ENCODE measurements at places on chromosomes 3 and 15.

DNA sequence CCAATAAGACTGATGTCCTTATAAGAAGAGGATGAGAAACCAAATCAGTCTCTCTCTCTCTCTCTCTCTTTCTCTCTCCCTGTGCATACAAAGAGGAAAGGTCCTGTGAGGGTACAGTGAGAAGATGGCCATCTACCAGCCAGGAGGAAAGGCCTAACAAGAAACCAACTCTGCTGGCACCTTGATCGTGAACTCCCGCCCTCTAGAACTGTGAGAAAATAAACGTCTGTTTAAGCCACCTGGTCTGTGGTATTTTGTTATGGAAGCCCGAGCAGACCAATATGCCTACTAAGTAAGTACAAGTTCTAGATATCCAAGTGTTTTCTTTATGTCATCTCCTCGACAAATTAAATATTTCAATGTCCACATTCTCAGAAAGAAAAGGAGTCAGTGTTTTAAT lies 44.9 kb upstream of the TMC3 start:
- DNase-seq = no peak

DNA sequence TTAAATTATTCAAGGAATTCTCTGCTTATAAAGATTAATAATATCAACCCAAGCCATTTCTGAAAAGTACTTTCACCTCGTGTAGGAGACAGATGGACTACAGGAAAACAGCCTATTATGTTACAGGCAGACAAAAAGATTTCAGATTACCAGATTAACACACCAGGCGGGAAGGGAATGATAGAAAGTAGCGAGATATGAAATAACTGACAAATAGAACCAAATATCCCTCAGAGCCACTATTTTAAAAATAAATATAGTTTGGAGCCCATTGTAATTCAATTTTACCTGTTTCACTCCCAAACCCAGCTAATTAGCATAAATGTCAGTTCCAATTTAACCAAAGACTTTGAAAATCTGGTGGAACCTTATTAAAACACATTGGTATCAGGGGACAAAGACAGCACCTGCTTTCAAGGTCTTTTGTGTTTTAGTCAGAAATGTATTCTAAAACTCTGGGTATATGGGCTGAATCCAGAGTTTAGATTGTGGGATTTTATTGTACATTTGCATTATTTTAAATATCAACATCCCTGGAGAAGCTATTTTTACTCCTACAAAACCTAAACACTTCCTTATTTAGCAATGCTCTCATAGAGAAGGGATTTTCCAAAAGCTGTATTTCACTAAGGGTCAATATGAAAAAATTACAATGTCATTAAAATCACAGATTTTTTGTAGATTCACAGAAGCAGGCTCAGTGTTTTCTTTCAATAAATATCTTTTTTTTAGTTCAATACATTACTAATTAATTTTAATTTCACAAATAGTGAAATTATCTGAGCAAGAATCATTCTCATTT lies 138.4 kb downstream of the TNIK start:
- DNase-seq = no peak

DNA sequence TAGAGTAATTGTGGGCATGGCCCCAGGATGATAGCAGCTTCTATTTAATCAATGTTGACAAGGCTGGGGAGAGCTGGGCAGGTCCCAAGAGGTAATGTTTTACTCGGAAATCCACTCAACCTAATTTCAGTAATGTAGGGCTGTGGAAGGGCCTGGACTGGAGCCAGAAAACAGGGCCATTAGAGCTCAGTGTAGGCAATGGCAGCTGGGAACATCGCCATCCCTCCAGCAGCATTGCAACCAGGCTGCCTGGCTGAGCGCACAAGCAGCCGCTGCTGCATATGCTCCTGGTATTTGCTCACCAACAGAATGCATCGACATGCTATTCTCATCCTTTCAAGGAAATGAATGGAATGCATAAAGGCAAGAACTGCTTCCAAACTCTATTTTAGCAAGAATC lies 90.0 kb downstream of the GAP43 start:
- no peak for DNase-seq

- no peak for DNase-seq
Observed at GRCh38 chr3:52257911-52258310, 12.4 kb downstream of the PPM1M start.

GRCh38 chr3:127706312-127706711 lies 33.6 kb downstream of the ABTB1 start:
- no peak for DNase-seq

DNA sequence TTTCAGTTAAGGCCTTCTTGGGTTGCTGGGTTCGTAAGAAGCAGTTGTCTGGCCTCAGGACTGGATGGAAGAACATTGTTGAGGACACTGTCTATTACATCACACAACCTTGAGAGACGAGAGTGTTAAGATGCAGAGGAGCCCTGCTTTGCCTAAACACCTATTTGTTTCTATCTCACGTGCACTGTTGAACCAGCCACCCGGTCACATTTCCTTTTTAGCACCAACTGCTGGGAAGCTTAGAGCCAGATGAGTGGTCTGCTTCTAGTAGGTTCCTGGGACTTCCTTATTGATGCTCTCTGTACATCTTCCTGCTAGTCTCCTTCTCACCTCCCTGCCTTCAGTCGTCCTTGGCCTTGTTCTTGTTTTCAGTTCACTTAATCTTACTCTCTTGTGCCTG lies 22.3 kb downstream of the CAND2 start:
- DNase-seq = no peak

GRCh38 chr15:84981054-84981710 lies 474 bp upstream of the PDE8A start:
- peak; percentile 92 for DNase-seq

DNA sequence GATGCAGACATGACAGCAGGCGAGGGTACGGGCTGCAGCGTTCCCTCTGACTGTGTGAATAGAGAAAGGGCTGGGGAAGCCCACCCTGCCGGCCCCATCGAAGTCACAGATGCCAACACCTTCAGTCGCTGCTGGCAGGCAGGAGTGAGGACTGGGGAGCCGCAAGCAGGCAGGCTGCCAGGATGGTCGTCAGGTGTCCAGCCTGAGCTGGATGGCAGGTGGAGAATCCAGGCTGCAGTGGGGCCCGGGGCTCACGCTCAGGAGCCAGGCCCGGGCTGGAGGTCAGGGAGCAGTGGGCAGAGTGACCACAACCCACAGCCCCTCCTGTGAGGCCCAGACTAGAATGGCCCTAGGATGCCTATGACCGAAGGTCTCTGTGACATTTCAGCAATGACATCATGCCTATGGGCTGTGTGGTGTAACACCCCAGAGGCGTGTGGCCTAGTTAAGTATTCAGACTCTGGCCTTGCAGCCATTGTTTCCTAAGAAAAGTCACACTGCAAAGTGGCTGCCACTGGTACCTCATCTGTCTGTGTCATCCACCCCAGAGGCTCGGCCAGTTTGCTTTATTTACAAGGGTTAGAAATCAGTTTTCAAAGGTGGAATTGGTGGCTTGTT lies 15.7 kb downstream of the PRR23E start:
- DNase-seq = no peak

DNA sequence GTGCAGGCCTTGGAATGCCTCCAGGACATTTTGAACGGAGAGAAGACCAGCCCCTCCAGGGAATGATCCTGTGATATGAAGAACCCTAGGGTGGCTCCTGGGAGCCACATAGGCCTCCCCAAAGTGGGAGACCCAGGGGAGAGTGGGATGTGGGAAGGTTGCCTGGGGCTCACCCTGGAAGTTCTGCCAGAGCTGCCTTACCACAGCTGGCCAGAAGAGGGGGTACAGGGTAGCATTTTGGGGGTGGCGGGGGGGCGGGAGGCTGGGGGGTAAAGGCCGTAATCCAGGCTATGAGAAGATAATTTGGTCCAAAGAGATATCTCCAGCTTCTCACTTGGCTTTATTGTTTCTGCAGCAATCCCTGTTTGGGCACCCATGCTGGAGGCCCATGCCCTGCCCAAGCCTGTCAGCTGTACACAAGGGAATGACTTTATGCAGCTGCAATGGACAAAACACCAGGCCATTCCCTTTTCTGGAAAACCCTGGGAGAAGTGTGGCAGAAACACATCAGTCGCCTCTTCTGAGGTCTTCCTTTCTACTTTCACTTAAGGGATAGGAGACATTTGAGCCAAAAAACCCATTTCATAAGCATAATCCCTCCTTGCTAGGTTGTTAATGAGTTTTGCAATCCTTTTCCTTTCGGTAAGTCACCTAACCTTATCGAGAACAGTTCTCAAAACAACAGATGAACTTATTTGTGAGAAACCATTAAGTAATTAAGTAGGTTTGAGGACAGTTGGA lies 11.0 kb upstream of the MUSTN1 start:
- DNase-seq = no peak

GRCh38 chr15:63090887-63091286 lies 30.8 kb upstream of the LACTB start:
- DNase-seq = no peak

DNA sequence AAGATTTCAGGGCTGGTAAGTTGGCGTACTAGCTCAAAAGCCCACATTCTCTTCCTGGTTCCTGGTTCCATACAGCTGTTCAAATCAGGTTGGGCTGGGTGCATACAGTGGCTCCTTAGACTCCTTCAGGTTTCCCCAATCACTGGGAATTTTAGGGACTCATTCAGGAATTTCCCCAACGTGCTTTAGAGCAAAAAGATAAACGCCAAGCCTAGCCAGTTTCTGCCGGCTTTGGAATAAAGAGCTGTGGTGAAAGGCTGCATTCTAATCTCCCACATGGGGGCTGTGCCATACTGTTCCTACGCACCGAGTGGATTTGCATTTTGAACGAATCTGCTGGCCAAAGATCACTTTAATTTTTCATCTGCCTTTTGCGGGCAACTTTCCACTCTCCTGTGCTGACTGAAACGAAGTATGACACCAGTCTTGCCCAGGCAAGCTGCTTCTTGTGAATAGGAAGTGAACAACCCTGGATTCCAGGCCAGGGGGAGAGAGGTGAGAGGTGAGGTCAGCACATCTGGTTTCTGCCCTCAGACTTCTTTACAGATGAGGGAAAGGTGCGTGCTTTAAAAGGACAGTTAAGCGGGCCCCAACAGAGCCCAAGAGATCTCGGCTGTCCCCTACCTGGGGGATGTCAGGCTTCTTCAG lies 184.2 kb upstream of the PDZRN3 start:
- no peak for DNase-seq

GRCh38 chr3:135495891-135496290 lies 469.6 kb upstream of the PPP2R3A start:
- no peak for DNase-seq

- DNase-seq = peak; percentile 18
Observed at GRCh38 chr3:162491952-162492351, 995.3 kb downstream of the OTOL1 start.

DNA sequence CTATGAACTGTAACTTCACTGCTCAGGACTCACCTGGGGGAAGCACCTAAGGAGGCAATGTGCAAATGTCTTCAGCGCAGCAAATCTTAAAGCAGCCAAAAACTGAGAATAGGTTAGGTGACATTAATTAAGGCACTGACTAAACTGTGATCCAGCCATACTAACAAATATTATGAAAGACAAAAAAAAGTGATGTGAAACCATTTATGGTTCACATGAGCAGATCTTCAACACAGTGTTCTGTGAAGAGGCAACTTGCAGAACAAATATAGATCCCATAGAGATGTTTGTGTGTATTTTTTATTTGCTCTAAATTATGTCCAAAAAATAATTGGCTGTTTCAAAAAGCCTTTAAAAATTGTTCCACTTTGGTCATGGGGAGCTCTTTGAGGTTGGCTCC lies 24.1 kb upstream of the MITF start:
- no peak for DNase-seq

DNA sequence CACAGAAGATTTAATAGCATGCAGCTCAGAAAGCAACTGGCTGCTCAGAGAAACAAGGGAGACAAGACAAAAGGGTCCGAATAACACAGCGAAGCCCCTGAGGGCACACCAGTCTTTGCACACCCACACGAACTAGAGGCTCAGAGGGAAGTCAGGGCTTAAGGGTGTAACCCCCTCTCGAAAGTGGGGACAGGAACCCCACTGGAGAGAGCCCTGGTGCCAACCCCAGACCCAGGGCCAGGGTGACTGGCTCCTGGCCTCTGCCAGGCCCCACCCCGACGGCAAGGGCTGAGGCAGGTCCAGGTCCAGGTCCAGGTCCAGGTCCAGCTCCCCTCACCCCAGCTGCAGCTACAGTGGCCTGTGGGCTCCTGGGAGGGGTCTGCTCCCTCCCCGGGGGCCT lies 10.5 kb upstream of the PRR23E start:
- DNase-seq = no peak

DNA sequence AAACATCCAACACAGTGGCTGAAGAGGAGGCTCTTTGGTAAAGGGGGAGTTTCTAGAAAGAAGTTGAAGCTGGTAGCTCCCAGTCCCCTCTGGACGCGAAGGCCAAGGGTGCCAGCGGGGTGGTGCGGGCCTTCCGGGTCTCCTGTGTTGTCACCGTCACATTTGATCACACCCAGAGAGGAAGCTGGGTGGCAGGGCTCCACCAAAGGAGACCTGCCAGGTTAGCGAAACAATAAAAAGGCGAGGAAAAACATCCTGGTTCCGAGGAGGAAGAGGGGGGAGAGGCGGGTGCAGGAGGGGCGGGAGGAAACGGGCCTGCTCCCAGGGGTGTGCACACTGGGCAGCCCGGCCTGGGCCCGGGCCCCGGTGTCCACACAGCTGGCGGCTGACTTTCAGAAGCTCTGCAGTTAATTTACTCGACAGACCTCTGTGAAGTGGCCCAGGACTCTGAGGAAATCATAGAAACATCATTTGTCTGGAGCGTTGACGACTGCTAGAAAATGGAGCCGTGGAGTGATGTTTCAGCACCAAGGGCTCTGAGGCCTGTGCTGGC lies 12.1 kb downstream of the HEG1 start:
- DNase-seq = no peak

- no peak for DNase-seq
Observed at GRCh38 chr3:122760453-122761271, 33.0 kb downstream of the HSPBAP1 start.

- no peak for DNase-seq
Observed at GRCh38 chr3:29274667-29275066, 6.2 kb upstream of the RBMS3 start.

DNA sequence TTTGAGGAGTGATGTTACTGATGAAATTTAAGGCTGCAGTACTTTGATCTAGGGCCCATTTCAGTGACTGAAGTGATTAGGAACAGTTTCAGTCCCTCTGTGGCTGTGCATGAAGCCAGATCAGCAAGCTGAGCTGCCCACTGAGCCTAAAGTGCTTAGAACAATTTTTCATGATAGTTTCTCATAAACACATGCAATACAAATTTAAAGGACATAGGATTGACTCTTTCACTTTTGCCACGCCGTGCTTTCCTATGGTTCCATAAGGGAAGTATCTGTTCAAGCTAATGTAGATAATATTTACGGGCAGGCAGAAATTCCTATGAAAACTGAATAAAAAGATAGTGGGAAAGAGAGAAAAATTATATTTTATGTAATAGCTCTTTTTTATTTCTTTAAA lies 10.6 kb downstream of the ANKUB1 start:
- DNase-seq = no peak

- DNase-seq = no peak
Observed at GRCh38 chr3:98038876-98039275, 3.8 kb upstream of the GABRR3 start.

GRCh38 chr3:126452213-126452612 lies 23.5 kb downstream of the ZXDC start:
- DNase-seq = no peak

Data from ELR (cell line).